ENCODE measurements at places on chromosomes 6 and 20. TPM values are rescaled to one million over a fixed set of nuclear protein-coding genes. Genes with fewer than 3 reads are reported as not detected.

The EYA2 gene
- total RNA-seq = 12.3 TPM

The RAMACL gene
- 2.6 TPM for total RNA-seq

The NOTCH4 gene
- total RNA-seq = 0.28 TPM

The FOXA2 gene
- total RNA-seq = 10.9 TPM

The NSFL1C gene
- 39.6 TPM for total RNA-seq

The SLC22A16 gene
- total RNA-seq = not detected

The FAM50B gene
- 9.4 TPM for total RNA-seq
